HFFc6 (cell line): ENCODE measurements at places on chromosomes 16 and 17. TPM values are rescaled to one million over a fixed set of nuclear protein-coding genes. Genes with fewer than 3 reads are reported as not detected.

STAC2 gene
- not detected in 2 replicates for total RNA-seq

LRRC37B gene
- total RNA-seq: 7.0 to 8.0 TPM (median 7.7 TPM) in 3 replicates

TBC1D3C gene
- total RNA-seq: 1.0 to 1.1 TPM in 2 of 3 replicates, not detected in the other

DNA sequence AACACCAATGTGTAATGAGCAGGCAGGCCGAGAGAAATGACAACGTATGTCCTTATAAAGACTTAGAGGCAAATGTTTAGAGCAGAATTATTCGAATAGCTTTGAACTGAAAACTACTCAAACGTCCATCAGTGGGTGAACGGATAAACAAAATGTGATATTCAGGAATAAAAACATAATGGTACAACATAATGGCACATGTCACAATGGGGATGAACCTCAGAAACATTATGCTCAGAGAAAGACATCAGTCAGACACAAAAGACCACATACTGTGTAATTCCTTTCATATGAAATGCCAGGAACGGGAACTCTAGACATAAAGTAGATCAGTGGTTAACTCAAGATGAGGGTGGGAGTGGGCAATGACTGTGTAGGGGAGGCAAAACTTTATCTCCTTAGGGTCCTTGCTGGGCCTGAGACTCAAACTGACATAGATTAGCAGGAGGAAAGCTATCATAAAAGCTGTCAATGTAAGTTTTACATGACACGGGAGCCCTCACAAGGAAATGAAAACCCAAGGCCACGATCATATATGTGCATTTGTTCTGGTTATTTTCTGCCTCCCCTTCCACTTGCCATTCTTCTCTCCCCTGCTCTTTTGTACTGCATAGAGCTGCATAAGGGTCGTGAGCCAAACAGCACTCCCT lies 14.8 kb upstream of the ARL4D start:
- no peak for DNase-seq

GRCh38 chr16:50209546-50210265 lies 56.6 kb downstream of the TENT4B start:
- no peak for DNase-seq

DNA sequence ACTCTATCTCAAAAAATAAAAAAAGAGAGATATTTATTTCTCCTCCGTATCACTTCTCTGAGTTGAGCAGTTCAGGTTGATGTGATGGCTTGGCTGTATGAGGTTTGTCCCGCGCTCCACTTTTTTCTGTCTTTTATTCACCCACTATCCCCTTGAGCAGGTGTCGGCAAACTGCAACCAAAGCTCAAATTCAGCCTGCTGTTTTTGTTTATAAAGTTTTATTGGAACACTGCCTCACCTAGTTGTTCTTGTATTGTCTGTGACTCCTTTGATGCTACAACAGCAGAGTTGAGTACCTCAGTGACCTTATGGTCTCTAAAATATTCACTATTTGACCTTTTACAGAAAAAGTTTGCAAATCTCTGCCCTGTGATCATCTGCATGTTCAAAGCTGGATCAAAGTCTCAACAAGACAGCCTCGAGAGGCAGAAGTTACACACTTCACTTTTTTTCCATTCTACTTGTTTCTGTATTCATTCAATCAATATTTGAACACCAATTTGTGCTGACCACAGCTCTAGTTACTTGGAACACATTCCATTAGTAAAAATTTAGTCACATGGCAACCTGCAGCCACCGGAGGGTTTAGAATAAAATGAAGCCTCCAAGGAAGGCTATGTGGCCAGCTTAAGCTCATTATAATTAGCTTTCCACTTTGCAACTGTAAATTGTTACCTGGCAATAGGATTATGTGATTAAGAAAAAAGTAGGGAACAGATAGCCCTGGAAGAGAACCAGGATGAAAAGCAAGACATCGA lies 945.8 kb downstream of the KCNJ2 start:
- no peak for DNase-seq

GRCh38 chr16:75379911-75380847 lies 53.1 kb downstream of the CFDP1 start:
- no peak for DNase-seq

- no peak for DNase-seq
Observed at GRCh38 chr17:60155427-60155814, 5.6 kb downstream of the CA4 start.

DNA sequence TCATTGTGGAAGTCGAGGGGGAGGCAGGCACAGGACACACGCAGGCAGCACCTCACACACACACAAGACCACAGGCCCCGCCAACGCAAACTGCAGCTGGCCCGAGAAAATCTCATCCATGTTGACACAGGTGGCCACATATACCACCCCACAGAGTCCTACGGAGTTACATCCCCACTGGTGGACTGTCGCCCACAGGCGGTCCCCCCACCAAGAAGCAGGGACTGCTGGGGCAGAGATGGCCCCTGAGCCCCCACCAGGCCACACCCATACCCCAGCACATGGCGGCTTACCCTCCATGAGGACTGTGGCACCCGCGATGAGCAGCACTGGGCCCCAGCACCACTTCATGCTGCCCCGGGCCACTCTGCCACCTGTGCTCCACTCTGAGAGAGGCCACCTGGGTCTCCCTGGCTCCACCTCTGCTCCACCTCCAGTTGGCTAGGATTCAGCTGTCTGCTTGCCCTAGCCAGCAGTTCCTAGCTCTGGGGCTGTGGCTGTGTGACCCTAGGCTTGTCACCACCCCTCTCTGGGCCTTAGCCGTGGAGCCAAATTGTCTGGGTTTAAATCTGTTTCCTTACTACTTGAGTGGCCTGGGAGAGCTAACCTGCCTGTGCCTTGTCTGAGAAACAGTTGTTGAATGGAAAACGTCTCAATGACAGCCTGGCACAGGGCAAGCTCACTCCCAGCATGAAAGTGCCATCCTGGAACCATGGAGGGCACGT lies at the start of gene PRSS53:
TSS of gene PRSS53 (minus strand) at position 485 of the 725 bp plus-strand sequence. CDS start at position 351, 134 bp downstream.
- no peak for DNase-seq

DNA sequence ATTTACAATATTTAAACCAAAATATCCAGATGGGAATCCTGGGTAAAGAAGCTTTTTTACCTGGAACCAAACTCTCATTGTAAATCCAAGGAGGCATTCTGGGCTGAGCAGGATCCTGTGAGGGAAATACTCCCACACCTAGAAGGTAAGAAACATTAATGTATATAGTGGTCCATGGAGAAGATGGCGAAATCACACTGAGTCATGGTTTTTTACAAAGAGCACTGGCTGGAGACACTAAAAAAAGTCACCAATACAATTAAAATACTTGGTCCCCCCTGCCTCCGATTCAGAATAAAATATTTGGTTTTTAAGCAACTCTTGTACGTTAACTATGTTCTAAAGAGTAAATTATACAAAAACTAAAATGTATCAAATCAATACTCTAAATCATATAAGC lies 32.9 kb downstream of the SYNRG start:
- no peak for DNase-seq

GRCh38 chr17:80605326-80606066 lies 60.9 kb downstream of the RPTOR start:
- DNase-seq: no peak
